ENCODE measurements at places on chromosomes 3 and 15. TPM values are rescaled to one million over a fixed set of nuclear protein-coding genes. Genes with fewer than 3 reads are reported as not detected.

The C3orf18 gene
- total RNA-seq, result 2.2 TPM

The CHRD gene
- total RNA-seq, result 0.28 TPM

The SEMA5B gene
- total RNA-seq, result 0.09 TPM

The ARNT2 gene
- total RNA-seq, result 0.09 TPM

The LYSMD2 gene
- 7.3 TPM for total RNA-seq

Data from endothelial cell of coronary artery (primary cell).